NCI-H1694 (cell line): ENCODE measurements at places on chromosomes 13 and 19.
A peak's percentile ranks its signal among the peaks of the same experiment; 100 is the strongest.

DNA sequence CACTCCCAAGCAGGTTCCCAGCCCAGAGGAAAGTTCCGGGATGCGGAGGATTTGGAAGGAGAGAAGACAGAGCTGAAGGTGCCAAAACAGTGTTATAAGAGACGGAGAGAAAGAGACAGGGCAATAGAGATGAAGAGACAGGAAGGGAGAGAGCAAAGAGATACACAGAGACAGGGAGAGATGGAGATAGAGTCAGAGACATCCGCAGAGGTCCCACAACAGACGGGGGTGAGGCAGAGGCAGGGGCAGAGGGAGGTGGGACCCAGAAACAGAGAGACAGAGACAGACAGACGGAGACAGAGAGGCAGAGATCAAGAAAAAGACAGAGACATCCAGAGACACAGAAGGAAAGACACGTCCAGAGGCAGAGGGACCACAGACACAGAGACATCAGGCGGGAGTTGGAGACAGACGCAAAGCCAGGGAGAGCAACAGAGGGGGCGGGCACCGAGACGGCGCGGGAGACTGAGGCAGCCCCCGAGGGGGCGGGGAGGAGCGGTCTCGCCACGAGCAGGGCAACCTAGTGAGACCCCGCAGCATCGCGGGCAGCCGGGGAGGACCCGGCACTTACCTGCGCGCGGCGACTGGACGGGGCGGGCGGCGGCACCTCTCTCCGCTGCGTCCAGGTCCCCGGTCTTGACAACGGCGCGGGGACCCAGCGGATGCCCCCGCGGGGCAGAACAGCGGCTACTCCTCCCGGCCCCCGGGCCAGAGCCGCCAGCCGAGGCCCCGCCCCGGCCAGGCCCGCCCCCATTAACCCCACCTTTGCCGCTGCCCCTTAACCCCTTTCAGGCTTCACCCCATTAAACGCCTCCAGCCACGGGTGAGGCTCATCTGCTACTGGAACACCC lies at the start of gene GPR4:
TSS of gene GPR4 (minus strand) at position 689 of the 851 bp plus-strand sequence. CDS start 10,346 bp downstream, outside the sequence.
- no peak for DNase-seq

DNA sequence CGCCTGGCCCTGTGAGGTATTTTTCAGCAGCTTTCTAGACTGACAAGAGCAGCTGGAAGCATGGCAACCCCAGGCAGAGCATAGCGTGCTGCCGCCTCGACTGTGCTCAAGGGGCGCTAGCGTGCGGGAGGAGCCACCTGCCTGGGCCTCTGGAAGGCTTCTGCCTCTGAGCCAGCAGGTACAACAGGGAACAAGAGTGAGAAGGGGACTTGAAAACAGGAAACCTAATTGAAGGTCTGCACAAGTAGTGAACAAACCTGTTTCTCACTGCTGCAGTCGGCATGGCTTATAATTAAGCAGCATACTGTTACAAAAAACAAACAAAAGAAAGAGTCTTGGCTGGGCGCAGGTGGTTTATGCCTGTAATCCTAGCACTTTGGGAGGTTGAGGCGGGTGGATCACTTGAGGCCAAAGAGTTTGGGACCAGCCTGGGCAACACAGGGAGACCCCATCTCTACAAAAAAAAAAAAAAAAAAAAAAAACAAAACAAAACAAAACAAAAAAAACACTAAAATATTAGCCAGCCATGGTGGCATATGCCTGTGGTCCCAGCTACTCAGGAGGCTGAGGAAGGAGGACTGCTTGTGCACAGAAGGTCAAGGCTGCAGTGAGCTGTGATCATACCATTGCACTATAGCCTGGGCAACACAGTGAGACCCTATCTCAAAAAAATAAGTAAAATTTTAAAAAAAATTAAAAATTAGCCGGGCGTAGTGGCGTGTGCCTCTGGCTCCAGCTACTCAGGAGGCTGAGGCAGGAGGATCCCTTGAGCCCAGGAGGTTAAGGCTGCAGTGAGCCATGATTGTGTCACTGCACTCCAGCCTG lies 12.6 kb upstream of the GARRE1 start:
- DNase-seq: no peak

DNA sequence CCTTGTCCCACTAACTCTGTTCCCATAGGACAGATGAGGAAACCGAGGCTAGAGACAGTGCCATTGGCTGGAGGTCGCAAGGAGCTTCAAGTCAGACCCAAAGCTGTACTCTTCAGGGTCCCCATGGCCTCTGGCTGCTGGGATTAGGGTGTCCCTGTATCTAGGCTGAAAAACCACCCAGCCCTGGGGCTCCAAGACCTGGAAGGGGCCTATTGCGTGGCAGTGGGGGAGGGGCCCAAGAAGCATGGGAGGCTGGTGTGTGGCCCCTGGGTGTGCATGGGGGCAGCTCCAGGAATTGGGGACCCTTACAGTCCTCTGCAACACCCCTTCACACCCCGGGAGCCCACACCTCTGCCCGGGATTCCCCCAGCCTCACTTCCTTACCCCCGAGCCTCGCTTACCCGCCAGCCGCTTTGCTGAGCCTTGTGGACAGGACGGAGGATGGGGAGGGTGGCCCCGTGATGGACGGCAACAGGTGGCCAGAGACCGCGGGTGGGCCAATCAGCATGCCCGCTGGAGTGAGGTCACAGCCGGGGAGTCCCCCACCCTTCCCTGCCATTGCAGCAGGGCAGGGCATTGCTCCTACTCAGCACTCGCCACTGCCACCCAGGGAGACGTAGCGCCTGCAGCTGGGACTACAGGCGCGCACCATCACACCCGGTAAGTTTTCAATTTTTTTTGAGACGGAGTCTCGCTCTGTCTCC lies at the start of gene JSRP1:
TSS of gene JSRP1 (minus strand) at position 436 of the 704 bp plus-strand sequence. CDS start 1,103 bp downstream, outside the sequence.
- DNase-seq: no peak

DNA sequence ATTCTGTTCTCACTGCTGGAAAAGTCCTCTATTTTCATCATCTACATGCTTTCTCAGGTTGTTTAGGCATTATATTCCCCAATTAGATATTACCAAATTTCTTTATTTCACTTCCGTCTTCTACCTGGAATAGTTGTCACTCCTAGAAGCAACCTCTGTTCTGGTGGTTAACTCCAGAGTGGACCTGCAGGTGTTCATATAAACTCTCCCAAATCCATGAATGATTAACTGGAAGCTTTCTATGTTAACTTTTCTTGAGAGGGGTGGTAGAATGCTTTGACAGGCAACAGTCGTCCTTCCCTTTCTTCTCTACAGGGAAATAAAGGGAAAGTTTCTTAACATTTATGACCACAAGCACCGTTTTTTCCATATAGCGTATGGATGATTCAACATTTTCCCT lies 48.4 kb upstream of the UFM1 start:
- DNase-seq: no peak

- no peak for DNase-seq
Observed at GRCh38 chr19:45200568-45200967, 22.0 kb downstream of the BLOC1S3 start.

DNA sequence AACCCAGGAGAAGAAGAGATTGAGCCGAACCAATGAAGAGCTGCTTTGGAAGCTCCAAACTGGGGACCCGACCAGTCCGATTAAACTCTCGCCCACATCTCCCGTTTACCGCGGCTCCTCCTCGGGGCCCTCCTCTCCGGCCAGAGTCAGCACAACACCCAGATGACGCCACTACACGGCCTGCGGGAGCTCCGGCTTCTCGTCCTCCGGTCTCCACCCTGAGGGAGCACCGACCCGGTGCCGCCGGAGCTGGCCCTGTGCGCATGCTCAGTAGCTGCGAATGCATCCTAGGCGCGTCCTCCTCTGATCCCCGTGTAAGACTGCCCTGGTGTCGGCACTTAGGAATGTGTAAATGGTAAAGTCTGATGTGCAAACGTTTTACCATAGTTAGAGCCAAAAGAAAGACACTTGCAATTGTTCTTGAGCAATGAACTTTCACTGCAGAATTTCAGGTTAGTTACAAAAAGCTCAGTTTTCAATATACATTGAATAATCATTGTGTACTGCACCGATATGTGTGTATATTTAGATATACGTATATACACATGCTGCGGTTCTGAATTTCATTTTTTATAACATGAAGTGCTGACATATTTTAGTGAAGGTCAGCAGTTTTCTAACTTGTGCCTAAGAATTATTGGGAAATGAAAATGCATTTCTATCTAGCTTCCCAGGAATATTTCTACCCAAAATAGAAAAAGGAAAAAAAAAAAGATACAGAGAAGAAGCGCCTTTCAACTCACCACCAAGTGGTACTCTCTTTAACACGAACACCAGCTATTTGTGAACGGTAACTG lies 92.2 kb downstream of the SLC7A1 start:
- DNase-seq: no peak

DNA sequence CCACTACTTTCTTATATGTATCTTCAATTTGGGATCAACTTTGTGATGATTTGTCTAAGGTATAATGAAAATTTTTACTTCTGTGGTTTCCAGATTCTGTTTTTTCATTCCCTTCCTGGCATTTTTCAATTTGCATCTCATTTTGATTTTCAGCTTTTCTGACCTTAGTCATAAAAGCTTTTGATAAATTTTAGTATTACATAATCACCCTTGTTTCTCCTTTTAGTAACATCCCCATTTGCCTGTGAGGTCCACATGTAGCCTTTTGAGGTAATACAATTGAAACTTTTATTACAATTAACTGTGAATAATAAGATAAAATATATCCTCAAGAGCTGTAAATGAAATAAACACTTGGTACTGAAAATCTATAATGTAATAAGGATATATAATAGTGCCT lies 31.2 kb downstream of the LACC1 start:
- no peak for DNase-seq

DNA sequence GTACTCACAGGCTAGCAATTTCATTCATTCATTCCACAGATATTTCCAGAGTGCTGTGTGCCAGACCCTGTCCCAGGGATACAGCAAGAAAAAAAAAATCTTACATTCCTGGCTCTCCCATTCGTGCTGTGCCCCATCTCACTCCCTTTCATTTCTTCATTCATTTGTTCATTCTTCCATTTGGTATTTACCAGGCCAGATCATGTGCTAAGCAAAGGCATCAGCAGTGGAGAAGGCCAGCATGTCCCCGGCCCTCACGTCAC lies 2.3 kb downstream of the MAP3K10 start:
- no peak for DNase-seq

- peak; percentile 71 for DNase-seq
Observed at GRCh38 chr13:79874396-79875360, 393.7 kb downstream of the NDFIP2 start.

DNA sequence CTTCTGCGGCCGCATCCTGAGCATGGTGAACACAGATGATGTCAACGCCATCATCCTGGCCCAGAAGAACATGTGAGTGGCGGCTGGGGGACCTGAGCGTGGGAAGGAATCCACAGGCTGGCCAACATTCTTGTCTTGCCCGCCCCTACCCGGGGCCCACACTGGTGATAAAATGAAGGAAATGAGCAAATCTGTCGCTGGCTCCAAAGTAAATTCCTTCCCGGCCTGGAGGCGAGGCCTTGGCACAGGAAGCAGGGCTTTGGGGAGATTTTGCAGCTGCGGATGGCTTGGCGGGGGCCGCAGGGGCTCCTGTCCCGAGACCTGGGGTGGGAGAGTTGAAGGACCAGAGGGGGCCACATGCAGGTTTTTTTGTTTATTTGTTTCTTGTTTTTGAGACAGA lies 4.4 kb downstream of the KXD1 start:
- no peak for DNase-seq

GRCh38 chr19:39796000-39796498 lies 17.4 kb downstream of the LEUTX start:
- no peak for DNase-seq

DNA sequence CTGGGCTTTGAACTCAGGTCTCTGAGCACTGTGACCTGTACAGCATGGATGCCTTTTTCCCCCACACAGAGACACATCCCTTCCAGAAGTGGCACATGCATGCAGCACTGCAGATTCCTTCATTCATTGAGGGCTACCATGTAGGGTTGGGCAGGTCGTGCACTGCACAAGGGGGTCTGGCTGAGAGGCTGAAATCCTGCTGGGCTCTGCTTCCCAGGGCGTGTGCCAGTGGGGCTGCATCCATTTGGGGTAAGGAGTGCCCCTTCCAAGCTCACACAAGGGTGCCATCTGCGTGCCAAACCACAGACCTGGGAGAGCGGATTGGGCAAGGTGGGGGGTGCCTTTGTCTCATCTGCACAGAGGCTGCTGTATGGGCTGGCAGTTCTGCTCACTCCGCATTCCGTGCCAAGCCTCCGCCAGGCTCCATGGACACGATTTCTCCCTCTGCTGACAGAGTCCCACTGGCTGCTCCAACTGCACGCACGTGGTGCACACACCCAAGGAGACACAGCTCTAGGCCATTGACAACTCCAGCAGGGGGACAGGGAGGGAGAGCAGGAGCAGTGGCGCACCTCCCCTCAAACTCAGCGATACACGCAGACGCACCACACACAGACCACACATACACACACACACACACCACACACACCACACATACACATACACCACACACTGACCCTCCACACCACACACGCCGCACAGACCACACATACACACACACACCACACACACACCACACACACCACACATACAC lies 4.5 kb upstream of the SHISA7 start:
- peak; percentile 45 for DNase-seq

DNA sequence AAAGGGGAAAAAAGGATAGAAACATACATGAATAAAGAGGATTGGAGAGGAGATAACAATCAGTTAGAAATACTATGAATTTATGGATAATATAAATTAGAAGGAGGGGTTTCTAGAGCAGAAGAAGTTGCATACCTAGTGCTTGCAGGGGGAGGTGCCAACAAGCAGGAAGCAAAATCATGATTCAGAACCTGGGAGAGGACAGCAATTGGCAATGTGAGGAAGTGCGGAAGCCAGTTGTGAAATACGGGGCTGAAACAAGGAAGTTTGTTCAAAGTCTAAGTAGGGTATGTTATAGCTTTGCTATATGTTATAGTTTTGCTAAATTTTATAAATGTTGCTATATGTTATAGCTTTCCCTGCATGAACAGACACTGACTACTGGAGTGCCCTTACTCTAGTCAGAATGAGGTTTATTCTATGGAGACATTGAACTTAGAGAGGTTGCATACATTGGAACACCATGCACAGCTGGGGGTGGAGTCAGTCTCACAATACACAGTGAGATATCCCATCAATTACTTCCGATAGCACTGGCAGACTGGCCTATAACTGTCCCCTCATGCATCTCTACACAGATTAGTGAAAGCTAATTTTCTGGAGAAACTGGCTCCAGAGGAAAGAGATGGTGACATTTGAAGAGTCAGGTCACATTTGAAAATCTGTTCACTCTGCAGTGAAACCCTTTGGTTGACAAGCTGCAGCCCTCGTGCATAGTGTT lies 92.1 kb downstream of the GPC6 start:
- no peak for DNase-seq

DNA sequence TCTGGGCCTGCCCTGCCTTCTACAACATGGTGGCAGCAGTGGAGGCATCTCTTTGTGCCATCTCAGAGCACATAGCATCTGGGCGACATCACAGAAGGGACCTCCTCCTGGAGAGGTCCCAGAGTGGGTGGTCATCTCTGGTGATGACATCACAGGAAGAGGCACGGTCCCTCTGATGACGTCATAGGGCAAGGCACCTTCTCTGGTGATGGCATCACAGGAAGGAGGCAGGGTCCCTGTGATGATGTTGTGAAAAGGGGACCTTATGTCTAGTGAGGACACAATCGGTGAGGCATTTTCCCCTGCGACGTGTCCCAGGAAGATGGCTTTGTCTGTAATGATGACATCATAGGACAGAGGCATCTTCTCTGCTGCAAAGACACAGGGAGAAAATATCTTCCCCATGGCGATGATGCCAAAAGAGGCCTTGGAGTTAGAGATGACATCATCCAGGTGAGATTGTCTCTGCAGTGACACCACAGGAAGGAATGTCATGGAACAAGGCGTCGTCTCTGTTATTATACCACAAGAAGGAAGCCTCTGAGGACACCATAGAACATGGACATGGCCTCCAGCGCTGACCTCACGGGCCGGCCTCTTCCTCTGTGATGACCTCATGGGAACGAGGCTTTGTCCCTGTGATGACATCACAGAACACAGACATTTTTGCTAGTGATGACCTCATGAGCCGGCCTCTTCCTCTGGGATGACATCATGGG lies 10.7 kb downstream of the SHISA7 start:
- DNase-seq: no peak
